Suppressor macrophage treated with lipopolysaccharide for 4 hours (primary cell): ENCODE measurements at places on chromosomes 3 and 15.

GRCh38 chr15:72323752-72324151, 3.8 kb upstream of the CELF6 start:
- no peak for DNase-seq

DNA sequence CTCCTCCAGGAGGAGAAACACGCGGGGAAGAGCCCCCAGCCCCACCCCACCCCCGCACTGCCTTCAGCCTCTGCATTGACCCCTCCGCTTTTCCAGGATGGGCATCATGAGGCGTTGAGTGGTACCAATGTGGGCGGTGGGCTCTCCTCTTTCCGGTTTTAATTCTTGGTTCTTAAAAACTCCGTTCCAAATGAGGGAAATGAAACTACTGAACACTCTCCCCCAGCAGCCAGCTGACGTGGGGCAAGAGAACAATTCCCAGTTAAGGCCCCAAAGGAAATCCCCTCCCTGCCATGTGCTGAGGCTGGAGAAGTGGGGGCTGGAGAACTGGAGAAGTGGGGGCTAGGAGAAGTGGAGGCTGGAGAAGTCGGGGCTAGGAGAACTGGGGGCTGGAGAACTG, 5.3 kb upstream of the NRROS start:
- DNase-seq = peak; percentile 96

GRCh38 chr15:70528270-70528706, 235.1 kb downstream of the UACA start:
- DNase-seq = peak; percentile 84

DNA sequence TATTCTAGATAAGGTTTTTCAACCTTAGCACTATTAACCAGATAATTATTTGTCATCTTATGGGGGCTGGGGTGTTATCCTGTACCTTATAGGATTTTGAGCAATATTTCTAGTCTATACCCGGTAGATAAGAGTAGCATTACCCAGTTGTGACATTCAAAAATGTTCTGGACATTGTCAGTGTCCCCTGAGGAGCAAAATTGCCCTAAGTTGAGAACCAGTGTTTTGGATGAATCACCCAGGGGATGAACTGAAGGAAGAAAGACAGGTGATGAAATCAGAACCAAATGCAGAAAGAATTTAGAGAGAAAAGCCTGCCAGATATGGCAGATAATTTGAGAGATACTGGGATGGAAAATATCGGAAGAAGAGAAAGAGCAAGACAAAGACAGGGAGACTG, 58.2 kb downstream of the KCNH8 start:
- no peak for DNase-seq

GRCh38 chr15:76217029-76217881, 94.0 kb downstream of the ETFA start:
- no peak for DNase-seq

DNA sequence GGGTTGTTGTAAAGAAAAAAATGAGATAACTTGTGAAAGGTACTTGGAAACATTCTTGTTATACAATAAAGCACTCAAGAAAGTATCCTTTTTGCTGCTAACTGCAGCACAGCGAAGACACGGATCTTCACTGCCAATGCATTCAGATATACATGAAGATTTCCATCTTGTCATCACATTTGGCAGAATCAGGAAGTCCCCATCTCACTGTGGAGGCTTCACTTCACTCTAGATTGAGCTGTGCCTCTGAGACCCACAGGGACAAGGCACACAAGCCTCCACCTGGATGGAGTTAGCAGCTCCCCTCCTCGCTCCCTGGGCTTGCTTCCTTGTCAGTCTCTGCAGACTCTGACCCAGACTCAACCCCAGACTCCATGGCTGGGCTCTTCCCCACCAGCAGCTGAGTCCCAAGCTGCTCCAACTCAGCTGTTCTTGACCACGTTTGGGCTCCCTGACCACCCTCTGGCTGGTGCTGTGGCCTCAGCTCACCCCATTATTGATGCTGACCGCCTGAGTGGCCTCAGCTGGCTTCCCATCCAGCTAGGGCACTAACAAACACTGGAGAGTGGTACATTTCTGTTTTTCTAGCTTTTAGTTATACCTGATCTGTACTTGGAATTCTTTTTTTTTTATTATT, 45.4 kb upstream of the SMAD3 start:
- peak; percentile 57 for DNase-seq
